Lower leg skin (tissue), 4 donors: ENCODE measurements at places on chromosomes 5 and 9.

DNA sequence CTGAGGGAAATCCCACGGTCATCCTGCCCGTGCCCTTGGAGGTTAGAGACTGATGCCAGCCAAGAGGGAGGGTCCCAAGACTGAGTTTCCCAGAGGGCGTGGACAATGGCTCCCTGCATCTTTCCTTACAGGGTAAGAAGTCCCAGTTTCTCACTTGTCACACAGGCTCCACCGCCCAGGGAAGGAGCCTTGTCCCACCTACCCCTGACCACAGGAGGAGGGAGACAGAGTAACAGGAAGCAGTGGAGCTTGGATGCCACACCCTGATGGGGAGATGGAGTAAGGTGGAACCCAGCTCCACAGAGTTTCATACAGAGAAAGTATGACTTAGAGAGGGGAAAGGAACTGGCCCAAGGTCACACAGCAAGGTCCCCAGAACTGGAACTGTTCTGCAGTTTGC lies 9.4 kb upstream of the CD74 start:
- no peak for DNase-seq

- DNase-seq: no peak
Measured at GRCh38 chr5:176535101-176535663, 2.0 kb downstream of the RNF44 start.

DNA sequence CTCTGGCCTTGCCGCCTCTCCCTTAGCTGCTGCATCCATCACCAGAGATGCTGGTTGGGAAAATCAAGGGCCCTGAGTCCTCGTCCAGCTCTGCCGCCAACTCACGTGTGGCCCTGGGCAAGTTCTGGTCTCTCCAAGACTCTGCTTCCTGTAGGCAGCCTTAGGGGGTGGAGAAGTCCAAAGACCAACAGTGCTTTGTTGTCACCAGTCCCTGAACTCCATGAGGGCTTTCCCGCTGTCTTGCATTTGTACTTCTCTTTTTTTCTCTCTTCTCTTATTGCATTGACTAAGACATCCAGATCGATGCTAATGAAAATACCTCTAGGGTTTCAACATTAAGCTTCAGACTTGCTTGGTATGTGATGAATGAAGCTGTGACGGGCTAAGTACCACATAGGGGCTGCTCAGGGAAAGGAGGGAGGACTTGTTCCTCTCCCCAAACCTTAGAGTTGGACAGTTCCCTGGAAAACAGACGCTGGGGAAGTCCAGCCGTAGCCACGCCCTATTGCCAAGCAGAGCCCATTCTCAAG lies 63.7 kb upstream of the STXBP1 start:
- no peak for DNase-seq

GRCh38 chr5:93793159-93793781 lies 51.9 kb upstream of the POU5F2 start:
- DNase-seq: no peak

GRCh38 chr9:105039175-105039799 lies 111.3 kb upstream of the ABCA1 start:
- DNase-seq: no peak

DNA sequence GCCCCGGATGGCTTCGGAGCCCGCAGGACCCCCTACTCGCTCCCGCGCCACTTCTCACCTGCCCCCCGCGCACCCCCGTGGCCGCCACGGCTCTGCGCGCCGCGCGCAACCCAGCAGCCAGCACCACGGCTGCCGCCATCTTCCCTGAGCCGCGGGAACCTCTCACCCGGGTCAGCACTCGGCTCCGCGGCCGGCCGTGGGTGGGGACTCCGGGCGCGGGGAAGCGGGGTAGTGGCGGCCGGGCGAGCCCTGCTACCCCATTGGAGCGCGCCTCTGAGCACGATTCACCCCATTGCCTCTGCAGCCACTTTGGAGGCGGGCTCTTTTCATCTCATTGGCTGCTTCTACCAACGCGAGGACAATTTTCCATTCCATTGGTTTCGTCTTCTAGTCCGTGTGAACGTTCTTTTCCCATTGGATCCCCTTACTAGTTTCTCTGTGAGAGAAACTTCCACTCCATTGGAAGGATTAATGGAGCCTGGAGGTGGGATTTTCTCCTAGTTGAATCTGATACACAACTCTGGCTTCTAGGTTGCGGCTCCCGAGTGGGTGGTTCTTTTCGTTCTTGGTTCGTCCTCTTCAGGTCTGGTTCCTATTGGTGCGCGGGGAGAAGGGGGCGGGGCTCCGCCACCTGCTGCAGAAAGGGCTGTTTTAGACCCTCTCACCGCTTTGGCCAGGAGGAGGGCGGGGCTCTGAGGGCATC lies at the start of gene HINT2:
HINT2 (minus strand) TSS at position 202 of the 703 bp plus-strand sequence; CDS start at position 139, 63 bp downstream.
- peak; percentile 96 for DNase-seq

GRCh38 chr5:178186427-178186826 lies 744 bp downstream of the GMCL2 start:
- no peak for DNase-seq

DNA sequence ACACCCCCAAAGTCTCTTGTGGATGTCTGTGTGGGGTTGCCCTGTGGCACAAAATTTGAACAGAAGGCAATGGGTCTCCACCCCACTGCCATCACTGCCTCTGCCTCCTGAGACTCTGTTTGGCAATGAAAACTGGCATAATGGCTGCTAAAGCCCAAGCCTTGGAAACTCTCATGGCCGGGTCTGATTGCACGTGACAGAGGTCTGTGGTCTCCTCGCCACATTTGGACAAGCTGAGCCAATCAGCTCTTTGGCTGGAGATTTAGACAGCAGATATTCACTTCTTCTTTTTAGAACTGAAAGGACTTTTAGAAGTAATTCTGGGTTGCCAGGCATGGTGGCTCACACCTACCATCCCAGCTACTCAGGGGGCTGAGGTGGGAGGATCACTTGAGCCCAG lies 5.5 kb downstream of the GGTA1 start:
- DNase-seq: no peak

DNA sequence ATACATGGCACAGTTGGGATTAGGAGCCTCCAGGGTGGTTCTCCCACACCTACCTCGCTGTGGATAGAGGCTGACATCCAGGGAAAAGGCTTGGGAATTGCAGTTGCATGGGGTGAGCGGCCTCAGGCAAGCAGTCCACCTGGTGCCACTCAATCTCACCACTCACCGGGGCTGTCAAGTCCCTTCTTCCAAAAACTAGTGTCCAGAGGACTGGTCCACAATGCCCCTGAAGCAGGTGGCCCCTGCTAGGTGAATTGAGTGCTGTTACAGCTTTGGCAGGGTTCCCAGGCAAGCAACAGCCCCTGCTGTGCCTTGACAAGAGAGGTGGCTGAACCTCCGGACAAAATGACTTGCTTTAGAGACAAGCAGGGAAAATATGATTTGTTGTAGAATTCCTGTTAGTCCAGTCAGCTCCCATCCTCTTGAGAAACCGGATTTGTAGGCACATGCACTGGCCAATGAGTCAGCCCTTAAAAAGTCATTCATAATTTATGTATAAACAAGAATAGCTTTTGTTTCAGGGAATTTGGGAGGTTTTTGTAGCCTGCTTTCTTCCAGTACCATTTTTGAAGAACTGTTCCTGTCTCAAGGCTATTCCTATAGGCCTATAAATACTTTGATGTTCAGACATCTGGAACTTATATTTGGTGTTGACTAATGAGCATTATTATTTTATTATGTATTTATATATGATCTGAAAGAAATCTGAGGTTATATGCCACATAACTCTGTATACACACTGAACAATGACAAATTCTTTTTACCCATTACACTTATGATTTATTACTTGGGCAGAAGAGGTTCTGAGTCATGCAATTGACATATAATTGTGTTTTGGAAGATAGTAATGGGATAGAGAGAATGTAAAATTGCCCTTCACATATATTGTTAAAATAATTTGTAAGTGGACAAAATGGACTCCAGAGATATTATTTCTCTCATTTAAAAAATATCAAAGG lies 411.1 kb downstream of the ACTL7B start:
- peak; percentile 88 for DNase-seq

DNA sequence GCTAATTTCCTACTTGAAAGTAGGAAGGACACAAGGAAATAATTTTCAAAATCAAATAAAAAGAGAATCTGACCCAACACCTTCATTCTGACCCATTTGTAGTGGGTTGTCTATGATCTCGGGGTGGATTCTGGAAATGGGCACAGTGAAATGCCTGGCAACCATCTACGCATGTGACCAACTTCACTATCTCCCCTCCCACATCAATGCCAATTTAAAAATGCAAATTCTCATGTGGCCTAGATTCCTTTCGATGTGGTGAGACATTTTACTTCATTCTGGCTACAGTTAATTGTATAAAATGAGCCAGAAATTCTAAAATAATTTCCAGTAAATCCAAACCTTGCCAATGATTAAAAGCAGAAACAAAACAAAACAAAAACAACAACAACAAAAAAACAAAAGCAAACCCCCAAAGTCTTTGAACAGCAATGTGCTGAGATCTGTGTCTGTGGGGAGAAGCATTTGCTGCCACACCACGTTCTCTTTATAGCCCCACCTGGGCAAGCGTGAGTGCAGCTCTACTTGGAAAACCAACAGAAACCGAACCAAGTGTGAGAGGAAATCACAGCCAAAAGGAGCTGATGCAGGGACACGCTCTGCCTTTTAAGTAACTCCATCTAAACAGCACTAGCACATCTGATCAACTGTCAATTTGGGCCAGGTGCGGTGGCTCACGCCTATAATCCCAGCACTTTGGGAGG lies 59.0 kb downstream of the USP20 start:
- no peak for DNase-seq

GRCh38 chr5:86143837-86144236 lies 473.9 kb upstream of the COX7C start:
- DNase-seq: no peak
